Astrocyte of the cerebellum (primary cell): ENCODE measurements at places on chromosomes 7 and 10.

DNA sequence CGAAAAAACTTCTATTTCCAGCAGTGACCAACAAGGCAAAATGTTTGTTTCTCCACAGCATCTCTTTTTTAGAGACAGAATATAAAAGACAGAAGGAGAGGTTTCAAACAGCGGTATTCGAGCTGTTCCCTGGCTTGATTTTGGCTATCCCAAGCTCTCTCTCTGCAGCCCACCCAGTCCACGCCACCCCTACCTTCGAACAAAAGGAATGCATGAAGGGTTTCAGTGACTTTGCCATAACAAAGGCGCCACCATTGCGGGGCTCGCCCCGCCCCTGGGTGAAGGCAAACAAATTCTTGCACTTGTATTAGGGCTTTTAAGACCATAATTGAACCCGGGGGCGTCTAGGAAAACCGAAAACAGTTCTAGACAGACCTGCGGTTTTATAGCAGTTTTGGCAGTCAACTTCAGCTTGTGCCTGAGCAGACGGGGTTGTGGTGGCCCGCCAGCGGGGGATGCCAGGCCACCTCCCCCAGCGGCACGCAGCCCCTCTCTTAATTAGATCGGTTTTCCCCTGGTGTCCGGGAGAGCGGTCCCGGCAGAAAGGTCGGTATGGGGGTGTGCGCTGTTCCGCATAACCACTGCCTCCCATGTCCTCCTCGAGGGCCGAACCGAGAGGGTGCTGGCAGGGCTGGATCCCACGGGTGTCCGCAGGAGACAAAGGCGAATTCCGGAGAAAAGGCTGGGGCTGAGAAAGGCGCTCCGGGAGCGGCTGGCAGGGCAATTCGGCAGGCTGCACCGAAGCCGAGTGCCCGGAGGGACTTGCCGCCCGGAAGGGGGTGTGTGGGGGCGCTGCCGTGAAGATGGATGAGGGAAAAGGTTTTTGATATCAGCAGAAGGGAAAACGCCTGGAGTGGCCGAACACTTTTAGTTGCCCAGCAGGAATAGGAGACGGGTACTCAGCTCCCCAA lies 2.7 kb upstream of the HOXA11 start:
- no peak for DNase-seq

- no peak for DNase-seq
Measured at GRCh38 chr10:91816981-91817380, 18.8 kb downstream of the TNKS2 start.

DNA sequence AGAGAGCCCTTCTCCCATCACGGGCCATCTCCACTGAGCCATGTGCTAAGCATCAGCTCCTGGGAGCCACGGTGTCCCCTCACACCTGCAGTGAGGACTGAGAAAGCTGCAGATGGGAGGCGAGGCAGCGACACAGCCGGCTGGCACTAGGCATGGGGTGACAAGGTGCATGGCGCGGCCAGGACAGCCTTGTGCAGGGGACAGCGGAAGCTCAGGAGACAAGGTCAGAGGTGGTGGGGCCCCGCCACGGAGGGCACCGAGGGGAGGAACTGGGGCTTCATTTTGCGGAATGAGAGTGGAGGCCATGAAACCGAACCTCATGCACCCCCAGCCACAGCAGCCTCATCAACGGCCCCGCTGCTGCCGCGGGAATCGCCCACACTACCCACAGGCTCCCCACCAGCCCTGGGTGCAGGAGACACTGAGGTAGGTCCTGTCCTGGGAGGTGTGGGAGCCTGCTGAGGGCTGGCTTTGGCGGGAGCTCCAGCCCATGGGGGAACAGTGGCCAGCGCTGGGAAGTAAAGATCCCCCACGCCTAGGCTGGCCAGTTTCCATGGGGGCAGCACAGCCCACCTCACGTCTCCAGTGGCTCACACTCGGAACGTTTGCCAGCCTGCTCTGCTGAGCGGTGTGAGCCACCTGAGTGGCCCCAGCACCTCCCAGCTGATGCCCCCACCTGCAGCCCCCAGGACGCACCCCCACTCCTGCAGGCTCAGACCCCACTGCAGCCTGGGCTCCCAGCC lies 71.2 kb upstream of the INSIG1 start:
- DNase-seq, result no peak

- no peak for DNase-seq
Measured at GRCh38 chr7:122766593-122766992, 63.9 kb upstream of the RNF148 start.

- DNase-seq, result no peak
Measured at GRCh38 chr10:103038570-103038969, 120.5 kb downstream of the CNNM2 start.
